A549 treated with CORT108297 at 1 μM for 4 hours (cell line): ENCODE measurements at places on chromosomes 5 and 9. TPM values are rescaled to one million over a fixed set of nuclear protein-coding genes. Genes with fewer than 3 reads are reported as not detected.

Gene LHX3
- total RNA-seq: 0.05 to 0.09 TPM (median 0.08 TPM) in 5 replicates

Gene PCDHA4
- total RNA-seq: 1.5 to 2.2 TPM (median 1.6 TPM) in 5 replicates

Gene MOB3B
- total RNA-seq: 6.6 to 8.7 TPM (median 7.1 TPM) in 5 replicates

Gene PLPPR1
- not detected in 5 replicates for total RNA-seq

Gene PPP1R26
- total RNA-seq: 15.6 to 21.1 TPM (median 20.0 TPM) in 5 replicates

Gene SPAG8
- 0.44 to 0.64 TPM (median 0.58 TPM) in 5 replicates for total RNA-seq

Gene PCDHAC2
- 2.9 to 3.6 TPM (median 3.2 TPM) in 5 replicates for total RNA-seq

Gene ZNF608
- 0.41 to 0.73 TPM (median 0.60 TPM) in 5 replicates for total RNA-seq

Gene EIF4E1B
- total RNA-seq: not detected in 5 replicates

Gene FOXD4L5
- 0.03 to 0.07 TPM (median 0.04 TPM) in 3 of 5 replicates, not detected in the others for total RNA-seq

Gene PCDHB9
- total RNA-seq: 0.02 to 0.09 TPM (median 0.06 TPM) in 4 of 5 replicates, not detected in the other

Gene C6
- total RNA-seq: not detected in 5 replicates

Gene BRD3OS
- 14.7 to 19.7 TPM (median 18.6 TPM) in 5 replicates for total RNA-seq

Gene RGMB
- 5.9 to 9.0 TPM (median 7.7 TPM) in 5 replicates for total RNA-seq

Gene FGF1
- total RNA-seq: 0.32 to 0.82 TPM (median 0.34 TPM) in 5 replicates

Gene TRPM3
- total RNA-seq: not detected in 5 replicates

Gene CCDC171
- 0.30 to 0.51 TPM (median 0.35 TPM) in 5 replicates for total RNA-seq

Gene PPP3R2
- not detected in 5 replicates for total RNA-seq

Gene STOML2
- total RNA-seq: 211 to 268 TPM (median 252 TPM) in 5 replicates

Gene KIF12
- total RNA-seq: 1.5 to 3.5 TPM (median 2.3 TPM) in 5 replicates
